ENCODE measurements at places on chromosomes 6 and 20.

GRCh38 chr20:2297357-2297728 is 1.5 kb downstream of the TGM3 start:
- DNase-seq: no peak

- DNase-seq: peak; percentile 22
Observed at GRCh38 chr6:52718550-52718949, 44.7 kb downstream of the GSTA2 start.

GRCh38 chr6:124226396-124226795 is 422.7 kb downstream of the NKAIN2 start:
- no peak for DNase-seq

DNA sequence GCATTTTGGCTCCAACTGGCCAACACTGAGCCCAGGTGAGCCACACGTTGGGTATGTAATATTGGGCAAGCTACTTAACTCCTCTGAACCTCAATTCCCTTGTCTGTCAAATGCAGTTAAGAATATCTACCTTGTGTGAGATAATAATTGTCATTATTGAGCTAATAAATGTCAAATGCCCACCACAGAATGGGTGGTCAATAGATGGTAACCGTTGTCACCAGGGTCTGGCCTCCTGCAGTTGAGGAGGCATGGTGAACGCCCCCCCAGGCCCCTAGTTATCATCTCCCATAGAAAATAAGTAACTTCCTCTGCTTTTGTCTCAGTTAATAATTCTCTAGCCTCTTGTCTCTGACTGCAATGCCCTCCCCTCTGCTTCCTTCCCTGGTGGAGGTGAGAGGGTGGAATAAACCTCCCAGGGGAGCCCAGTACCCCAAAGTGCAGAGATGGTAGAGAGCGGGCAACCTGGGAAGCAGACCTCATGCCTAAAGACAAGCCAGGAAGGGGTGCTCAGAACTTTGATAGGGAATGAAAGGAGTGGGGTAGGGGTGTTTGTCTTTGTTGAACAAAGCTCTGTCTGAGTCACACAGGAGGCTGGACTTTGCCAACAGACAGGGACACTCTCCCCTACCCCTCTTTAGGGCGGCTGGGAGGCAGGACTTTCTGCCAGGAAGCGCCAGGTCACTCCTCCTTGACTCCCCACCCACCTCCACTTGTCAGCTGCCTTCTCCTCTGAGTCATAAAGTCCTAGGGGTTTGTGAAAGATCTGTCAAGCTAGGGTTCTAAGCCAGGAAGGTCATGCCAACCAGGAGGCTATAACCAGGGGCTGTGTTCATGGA is 1.3 kb upstream of the UNC5CL start:
- DNase-seq: no peak

DNA sequence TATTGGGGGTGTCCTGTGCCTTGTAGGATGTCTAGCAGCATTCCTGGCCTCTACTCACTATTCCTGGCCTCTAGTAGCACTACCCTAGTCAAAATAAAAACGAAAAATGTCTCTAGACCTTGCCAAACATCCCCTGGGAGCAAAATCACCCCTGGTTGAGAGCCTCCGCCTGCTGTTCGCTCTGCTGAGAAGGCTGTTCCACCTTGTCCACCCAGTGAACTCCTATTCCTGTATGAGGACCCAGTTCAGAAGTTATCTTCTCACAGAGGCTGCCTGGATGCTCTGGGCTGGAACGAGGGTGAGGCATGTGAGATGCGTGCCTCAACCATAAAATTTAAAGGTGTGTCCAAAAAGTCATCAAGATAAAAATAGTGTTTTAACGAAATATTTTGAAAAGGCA is 101.9 kb downstream of the TOX2 start:
- no peak for DNase-seq

- no peak for DNase-seq
Observed at GRCh38 chr20:43844778-43845614, 69.7 kb upstream of the TOX2 start.

DNA sequence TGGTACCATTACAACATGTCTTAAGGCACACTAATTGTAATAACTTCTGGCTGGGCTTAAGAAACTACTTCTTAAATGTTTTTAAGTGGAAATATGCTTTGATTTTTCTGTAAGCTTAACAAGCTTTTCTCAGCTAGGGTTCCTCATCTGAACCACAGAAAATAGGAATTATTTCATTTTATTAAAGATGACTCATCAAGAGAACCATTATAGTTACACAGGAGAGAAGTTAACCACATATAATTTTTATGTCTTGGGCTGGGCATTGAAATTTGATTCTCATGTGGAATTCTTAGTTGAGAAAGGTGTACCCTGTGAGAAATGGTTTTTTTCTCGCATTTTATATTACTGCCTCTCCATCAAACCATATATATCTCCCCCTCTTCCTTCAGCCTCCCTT is 75.1 kb downstream of the QKI start:
- no peak for DNase-seq

DNA sequence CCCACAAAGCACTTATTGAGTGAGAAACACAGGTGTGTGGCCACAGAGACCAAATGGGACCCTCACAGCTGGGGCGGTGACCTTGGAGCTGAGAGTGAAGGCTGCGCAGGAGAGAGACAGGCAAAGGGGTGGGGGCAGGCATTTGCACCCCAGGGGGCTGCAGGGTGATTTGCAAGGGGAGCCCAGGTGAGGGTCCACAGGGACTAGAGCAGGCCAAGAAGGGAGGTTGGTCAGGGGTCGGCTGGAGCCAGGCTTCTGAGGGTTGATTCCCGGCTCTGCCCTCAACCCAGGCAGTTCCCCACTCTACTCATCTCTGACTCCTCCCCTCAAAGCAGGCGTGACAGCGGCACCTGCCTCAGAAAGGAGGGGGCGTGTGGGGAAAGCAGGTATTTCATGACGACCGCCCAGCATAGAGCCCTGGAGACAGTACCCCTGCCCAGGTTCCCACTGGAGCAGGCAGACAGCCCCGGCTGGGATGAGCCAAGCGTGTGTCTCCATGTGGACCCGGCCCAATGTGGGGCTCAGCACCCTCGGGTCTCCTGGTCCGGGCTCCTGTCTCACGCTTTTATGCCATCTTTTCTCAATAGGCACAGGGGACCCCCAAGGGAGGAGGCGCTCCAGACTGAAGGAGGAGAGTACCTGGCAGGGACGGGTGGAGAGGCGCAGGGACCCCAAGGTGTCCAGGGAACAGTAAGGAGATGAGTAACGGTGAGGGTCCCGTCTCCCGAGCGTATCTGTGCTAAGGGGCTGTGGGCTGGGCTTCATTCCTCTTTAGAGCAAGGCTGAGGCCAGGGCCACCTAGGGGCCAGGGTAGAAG is 3.1 kb upstream of the MRGBP start:
- no peak for DNase-seq

DNA sequence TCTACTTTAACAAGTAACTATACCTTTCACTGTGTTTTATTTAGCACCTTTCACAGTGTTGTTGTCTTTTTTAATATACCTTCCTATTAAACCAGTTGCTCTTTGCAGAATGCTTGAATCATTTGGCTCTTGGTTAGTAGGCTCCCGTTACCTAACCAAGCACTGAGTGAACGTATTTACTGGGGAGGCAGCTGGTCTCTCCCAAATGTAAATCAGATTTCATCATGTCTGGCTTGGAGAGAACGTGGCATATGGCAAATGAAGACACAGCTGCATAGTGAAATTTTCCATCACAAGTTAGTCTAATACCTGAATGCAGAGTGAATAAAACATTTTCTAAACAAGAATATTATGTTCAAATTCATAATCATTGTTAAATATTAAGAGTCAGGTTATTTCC is 12.4 kb downstream of the HTR1E start:
- no peak for DNase-seq

- DNase-seq: peak; percentile 76
Observed at GRCh38 chr6:34462551-34462971, 3.3 kb upstream of the PACSIN1 start.

- no peak for DNase-seq
Observed at GRCh38 chr6:4294636-4295035, 159.3 kb upstream of the ECI2 start.

GRCh38 chr6:106782536-106783285 is 153.3 kb downstream of the QRSL1 start:
- no peak for DNase-seq

GRCh38 chr6:164252948-164253347 is 838.4 kb downstream of the QKI start:
- DNase-seq: no peak

GRCh38 chr6:149906405-149906804 is 8.5 kb upstream of the RAET1E start:
- no peak for DNase-seq

DNA sequence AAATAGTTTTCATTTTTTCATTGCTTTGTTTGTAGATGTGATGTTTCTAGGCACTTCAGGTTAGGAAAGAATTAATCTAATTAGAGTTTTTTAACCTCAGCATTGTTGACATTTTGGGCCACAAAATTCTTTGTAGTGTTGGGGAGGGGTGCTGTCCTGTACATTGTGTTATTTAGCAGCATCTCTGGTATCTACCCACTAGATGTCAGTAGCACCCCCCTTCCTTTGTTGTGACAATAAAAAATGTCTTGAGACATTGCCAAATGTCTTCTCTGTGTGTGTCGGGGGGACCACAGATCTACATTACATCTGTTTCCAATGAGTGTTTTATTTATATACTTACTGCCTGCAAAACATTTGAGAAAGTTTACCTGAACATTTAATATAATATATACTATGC is 45.6 kb downstream of the EYA4 start:
- DNase-seq: no peak

- no peak for DNase-seq
Observed at GRCh38 chr6:144566868-144567615, 281.9 kb downstream of the UTRN start.

- no peak for DNase-seq
Observed at GRCh38 chr6:13523826-13524622, 36.6 kb upstream of the GFOD1 start.

GRCh38 chr20:46349742-46350056 is 41.4 kb upstream of the CDH22 start:
- no peak for DNase-seq

GRCh38 chr6:148451690-148452089 is 109.1 kb downstream of the SASH1 start:
- DNase-seq: no peak

- DNase-seq: no peak
Observed at GRCh38 chr6:16434885-16435284, 196.5 kb downstream of the GMPR start.

DNA sequence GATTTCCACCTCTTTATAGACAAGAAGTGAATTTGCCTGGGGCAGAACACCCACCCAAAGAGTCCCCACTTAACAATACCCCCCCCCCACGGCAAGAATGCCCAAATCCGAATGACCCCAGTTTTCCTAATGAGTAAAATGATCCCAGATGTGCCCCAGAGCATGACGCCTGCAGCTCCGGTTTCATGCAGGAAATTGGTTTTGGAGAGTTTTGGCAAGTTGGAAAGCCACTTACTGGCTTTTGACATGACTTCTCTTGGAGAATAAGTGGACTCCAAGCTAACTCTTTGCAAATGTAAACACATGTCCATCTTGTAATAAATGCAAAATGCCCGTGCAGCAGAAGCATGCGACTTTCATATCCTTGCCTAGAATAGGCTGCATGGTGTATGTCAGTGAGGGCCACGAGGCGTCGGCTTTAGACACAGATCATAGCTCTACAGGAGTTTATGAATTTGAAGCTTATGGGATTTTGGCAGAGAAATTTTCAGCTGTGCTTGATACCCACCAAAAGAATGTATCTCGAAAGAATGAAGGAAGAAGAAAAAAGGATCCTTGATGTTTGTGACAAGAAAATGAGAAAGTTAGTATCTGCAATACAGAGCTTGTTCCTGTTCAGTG is 24.2 kb downstream of the EDN3 start:
- DNase-seq: no peak

GRCh38 chr6:124536842-124537191 is 425.4 kb upstream of the RNF217 start:
- peak; percentile 69 for DNase-seq

DNA sequence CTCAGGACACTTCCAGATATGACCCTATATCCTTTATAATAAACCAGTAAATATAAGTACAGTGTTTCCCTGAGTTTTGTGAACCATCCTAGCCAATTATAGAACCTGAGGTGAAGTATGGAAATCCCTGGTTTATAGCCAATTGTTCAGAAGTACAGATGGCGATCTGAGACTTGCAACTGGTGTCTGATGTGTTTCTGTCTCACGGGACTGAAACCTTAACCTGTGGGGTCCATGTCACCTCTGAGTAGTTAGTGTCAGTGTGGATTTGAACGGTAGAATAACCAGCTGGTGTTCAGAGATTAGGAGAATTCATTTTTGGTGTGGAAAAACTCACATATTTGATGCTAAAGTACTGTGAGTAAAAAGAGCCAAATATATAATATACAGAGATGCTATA is 606.6 kb downstream of the MAFB start:
- DNase-seq: no peak

GRCh38 chr20:31806564-31807355 is 12.4 kb upstream of the MYLK2 start:
- DNase-seq: no peak

GRCh38 chr6:124294574-124295200 is 491.0 kb downstream of the NKAIN2 start:
- no peak for DNase-seq

DNA sequence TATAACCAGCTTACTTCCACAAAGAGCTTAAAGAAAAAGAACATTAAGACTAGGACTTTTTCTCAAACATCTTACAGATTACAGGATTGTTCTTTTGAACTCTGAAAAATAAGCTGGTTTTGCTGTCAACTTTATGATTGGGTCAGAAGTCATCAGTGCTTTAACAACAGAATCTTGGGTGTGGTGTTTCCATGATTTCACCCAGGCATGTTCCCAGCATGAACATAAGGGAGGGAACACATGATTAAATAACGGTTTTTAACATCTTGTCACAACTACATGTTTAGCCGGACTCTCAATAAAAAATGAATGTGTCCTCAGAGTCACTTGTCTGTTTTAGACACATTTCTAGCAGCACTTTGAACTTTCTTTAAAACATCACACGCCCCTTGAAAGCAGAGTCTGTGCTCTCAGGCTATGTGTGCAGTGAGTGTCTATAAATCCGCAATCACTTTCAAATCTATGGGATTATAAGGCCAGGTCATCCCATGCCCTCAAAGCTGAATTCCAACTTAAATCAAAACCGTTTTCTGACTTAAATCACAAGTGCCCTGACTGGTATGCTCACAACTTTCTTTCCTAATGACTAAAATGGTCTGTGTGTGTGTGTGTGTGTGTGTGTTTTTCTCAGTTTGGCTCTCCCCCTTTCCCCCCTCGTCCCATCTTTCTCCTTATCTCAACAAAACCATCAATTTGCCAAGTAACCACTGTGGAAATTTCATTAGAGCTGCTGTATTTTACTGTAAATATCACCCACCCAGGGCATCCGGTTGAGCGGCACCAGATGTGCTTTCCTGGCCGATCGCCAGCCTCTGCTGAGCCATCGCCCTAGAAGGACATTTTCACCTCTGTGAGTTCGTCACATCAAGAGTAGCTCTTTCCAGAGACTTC is 216.8 kb upstream of the DTNBP1 start:
- DNase-seq: peak; percentile 15

GRCh38 chr20:62181808-62182207 is 1.0 kb upstream of the MTG2 start:
- no peak for DNase-seq
